Nasal cavity respiratory epithelium epithelial cell of viscerocranial mucosa (primary cell): ENCODE measurements at places on chromosomes 16 and 17. TPM values are rescaled to one million over a fixed set of nuclear protein-coding genes. Genes with fewer than 3 reads are reported as not detected.

The KRTAP9-9 gene
- total RNA-seq, result not detected in 2 replicates

The XYLT1 gene
- total RNA-seq, result 2.4 and 4.1 TPM in 2 replicates

The CSNK2A2 gene
- total RNA-seq, result 40.7 and 87.4 TPM in 2 replicates

The IRX3 gene
- total RNA-seq, result 2.1 and 4.1 TPM in 2 replicates

The DOC2B gene
- total RNA-seq, result under 0.01 and 17.8 TPM in 2 replicates

The HBQ1 gene
- total RNA-seq, result not detected in 2 replicates

The CDH1 gene
- 438 and 526 TPM in 2 replicates for total RNA-seq

The SSTR5 gene
- total RNA-seq, result not detected in 2 replicates

The TP53TG3F gene
- total RNA-seq, result not detected in 2 replicates

The IL17C gene
- total RNA-seq, result not detected in 2 replicates

The CLEC19A gene
- total RNA-seq, result not detected in 2 replicates

The KRT20 gene
- not detected in 2 replicates for total RNA-seq

The ARHGDIG gene
- total RNA-seq, result 0.34 TPM in 1 of 2 replicates, not detected in the other

The SCARF1 gene
- 0.34 and 0.43 TPM in 2 replicates for total RNA-seq

The SMIM5 gene
- 0.34 and 0.93 TPM in 2 replicates for total RNA-seq

The GUCY2D gene
- total RNA-seq, result 0.28 TPM in 1 of 2 replicates, not detected in the other

The NPTX1 gene
- total RNA-seq, result under 0.01 TPM in 1 of 2 replicates, not detected in the other

The NT5M gene
- total RNA-seq, result 1.0 and 1.2 TPM in 2 replicates

The CCDC144A gene
- total RNA-seq, result 0.68 and 4.5 TPM in 2 replicates

The NDRG4 gene
- 8.5 and 12.1 TPM in 2 replicates for total RNA-seq

The CDRT4 gene
- total RNA-seq, result 0.34 and 2.6 TPM in 2 replicates

The CCL3 gene
- total RNA-seq, result not detected in 2 replicates

The INCA1 gene
- under 0.01 and 0.21 TPM in 2 replicates for total RNA-seq

The DLX4 gene
- 0.07 TPM in 1 of 2 replicates, not detected in the other for total RNA-seq

The LHX1 gene
- total RNA-seq, result 2.7 TPM in 1 of 2 replicates, not detected in the other

The KLHL10 gene
- 0.14 TPM in 1 of 2 replicates, not detected in the other for total RNA-seq

The SAT2 gene
- total RNA-seq, result 22.5 and 23.2 TPM in 2 replicates

The SLC13A2 gene
- total RNA-seq, result 0.07 TPM in 1 of 2 replicates, not detected in the other

The IRX6 gene
- not detected in 2 replicates for total RNA-seq

The SOCS1 gene
- 1.4 and 1.9 TPM in 2 replicates for total RNA-seq

The EXOC3L1 gene
- total RNA-seq, result not detected in 2 replicates

The SLC47A1 gene
- total RNA-seq, result 0.34 and 0.57 TPM in 2 replicates

The ADGRG1 gene
- total RNA-seq, result 29.7 and 217 TPM in 2 replicates

The CPHXL2 gene
- not detected in 2 replicates for total RNA-seq

The SULT1A4 gene
- 0.34 and 0.50 TPM in 2 replicates for total RNA-seq

The TMEM88 gene
- under 0.01 and 0.85 TPM in 2 replicates for total RNA-seq

The KRT39 gene
- total RNA-seq, result 0.28 TPM in 1 of 2 replicates, not detected in the other

The ACSM3 gene
- total RNA-seq, result 1.4 and 1.7 TPM in 2 replicates

The TAC4 gene
- not detected in 2 replicates for total RNA-seq

The WBP2 gene
- total RNA-seq, result 29.7 and 40.7 TPM in 2 replicates

The SLC52A1 gene
- 0.50 and 0.68 TPM in 2 replicates for total RNA-seq

The PITPNC1 gene
- total RNA-seq, result 18.9 and 25.6 TPM in 2 replicates

The CMTM2 gene
- not detected in 2 replicates for total RNA-seq

The ABCC3 gene
- 18.1 and 27.3 TPM in 2 replicates for total RNA-seq

The INTS2 gene
- 19.8 and 24.6 TPM in 2 replicates for total RNA-seq

The PYY gene
- 0.68 TPM in 1 of 2 replicates, not detected in the other for total RNA-seq

The IGF2BP1 gene
- under 0.01 and 0.07 TPM in 2 replicates for total RNA-seq
